Right renal cortex interstitium (tissue), 3 donors: ENCODE measurements at places on chromosomes 2 and 18. TPM values are rescaled to one million over a fixed set of nuclear protein-coding genes. Genes with fewer than 3 reads are reported as not detected.

Gene PARD3B
- 36.3 TPM for polyA plus RNA-seq

Gene PIGN
- polyA plus RNA-seq, result 30.4 TPM

Gene PKDCC
- 341 TPM for polyA plus RNA-seq

Gene ANTXR1
- polyA plus RNA-seq, result 79.0 TPM

Gene HOXD1
- polyA plus RNA-seq, result 11.3 TPM

Gene KCTD1
- 79.6 TPM for polyA plus RNA-seq

Gene UGT1A4
- not detected for polyA plus RNA-seq

DNA sequence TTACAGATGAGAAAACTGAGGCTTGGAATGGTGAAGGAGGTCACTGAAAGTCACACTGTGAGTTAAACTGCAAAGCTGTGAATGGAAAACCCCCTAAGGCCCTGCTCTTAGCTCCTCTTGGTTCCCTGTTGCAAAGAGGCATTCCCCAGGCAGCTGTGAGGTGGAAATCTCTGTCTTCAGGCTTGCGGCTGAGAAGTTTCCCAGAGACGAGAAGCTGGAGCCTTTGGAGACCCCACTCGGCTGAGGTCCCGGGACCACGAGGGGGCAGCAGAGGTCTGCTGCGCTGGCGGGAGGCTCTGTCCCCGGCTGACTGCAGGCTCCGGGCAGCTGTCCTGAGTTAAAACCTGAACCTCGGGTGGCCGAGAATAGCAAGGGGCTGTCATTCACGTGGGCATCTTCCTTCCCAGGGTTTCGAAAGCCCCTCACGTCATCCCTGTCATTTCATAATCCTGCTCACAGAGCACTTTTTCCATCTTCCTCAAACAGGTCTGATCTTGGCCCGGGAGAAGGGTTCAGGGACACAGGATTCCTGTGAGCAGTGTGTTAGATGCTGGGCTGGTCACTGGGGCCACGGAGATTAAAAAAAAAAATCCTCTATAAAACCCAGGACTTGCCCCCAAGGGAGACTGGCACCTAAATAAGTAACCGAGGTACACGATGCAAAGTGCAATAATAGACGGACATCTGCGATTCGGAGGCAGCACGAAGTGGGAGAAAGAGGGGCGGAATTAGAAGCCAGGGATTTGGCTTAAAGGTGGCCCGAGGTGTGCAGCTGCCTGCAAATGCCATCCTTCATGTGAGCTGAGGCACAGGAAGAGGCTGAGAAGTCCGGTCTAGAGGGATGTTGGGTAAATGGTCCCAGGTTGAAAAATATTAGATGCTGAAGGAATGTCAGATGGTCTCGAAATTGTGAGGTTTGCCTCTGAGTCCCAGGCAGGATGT, 24.6 kb upstream of the ATOH8 start:
- DNase-seq, result no peak

DNA sequence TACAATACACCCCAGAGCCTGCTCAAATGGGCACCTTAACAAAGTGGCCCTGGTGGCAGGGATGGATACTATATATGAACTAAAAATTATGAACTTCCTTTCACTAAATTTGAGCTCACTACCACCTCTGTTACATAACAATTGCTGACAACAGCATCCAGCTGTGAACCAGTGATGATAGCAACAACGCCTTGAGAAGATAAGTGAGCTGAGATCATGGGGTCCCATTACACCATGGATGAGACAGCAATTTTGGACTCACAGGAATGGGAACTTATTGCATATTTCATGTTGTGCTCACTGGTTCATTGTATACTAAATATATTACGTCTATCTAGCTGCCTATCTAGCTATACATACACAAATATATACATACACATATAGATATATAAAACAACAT, 16.9 kb upstream of the ALMS1 start:
- no peak for DNase-seq

- DNase-seq, result no peak
Observed at GRCh38 chr2:207616185-207616584, 9.0 kb downstream of the METTL21A start.

GRCh38 chr2:58893656-58894351, 652.7 kb upstream of the FANCL start:
- DNase-seq, result no peak

DNA sequence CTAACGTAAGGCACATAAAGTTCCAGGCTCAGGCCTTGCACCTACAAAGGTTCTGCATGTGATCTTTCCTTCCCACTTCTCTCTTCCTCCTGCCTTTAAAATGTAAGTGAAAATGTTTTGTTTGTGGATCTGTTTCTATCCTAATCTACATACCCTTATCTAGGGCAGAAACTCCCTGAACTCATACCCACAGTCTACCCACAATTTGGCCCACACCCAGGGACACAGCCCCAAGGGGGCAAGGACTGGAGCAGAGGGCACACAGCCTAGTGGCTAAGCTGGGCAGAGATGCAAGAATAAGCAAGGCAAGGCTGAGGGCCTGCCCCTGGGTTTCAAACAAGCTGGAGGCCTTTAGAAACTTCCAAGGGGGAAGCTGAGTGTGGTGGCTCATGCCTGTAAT, 71.0 kb downstream of the HS1BP3 start:
- no peak for DNase-seq

- no peak for DNase-seq
Observed at GRCh38 chr2:109348190-109348589, 219.2 kb downstream of the SH3RF3 start.

GRCh38 chr2:23503097-23503496, 118.1 kb downstream of the KLHL29 start:
- no peak for DNase-seq

GRCh38 chr2:100781523-100782379, 38.2 kb upstream of the NPAS2 start:
- no peak for DNase-seq

- DNase-seq, result no peak
Observed at GRCh38 chr2:130381619-130382018, 25.8 kb downstream of the PTPN18 start.

DNA sequence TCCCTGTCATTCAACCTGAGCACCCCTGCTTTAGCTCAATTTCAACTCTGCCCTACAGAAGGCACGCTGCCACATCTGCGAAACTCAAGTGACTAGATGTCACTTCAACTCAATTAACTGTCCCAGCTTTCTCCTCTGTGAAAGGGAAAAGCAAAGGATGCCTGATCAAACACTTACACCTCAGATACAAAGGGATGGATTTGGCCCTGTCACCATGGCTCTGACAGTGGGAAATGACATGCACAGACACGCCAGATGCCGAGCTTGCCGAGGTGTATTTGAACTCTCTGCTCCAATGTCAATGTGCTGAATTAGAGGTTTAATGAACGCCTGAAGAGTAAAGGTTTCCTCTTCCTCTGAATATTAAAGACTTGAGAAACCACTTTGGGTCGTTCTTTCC, 481.1 kb downstream of the CBLN2 start:
- DNase-seq, result no peak

- no peak for DNase-seq
Observed at GRCh38 chr2:47945046-47945781, 38.9 kb upstream of the FBXO11 start.

- DNase-seq, result no peak
Observed at GRCh38 chr2:189188115-189188805, 8.7 kb upstream of the COL5A2 start.
